Cortex of kidney (tissue), 1 donor: ENCODE measurements at places on chromosomes 13 and 19.

- DNase-seq = no peak
Observed at GRCh38 chr13:34933786-34934185, 8.3 kb upstream of the NBEA start.

DNA sequence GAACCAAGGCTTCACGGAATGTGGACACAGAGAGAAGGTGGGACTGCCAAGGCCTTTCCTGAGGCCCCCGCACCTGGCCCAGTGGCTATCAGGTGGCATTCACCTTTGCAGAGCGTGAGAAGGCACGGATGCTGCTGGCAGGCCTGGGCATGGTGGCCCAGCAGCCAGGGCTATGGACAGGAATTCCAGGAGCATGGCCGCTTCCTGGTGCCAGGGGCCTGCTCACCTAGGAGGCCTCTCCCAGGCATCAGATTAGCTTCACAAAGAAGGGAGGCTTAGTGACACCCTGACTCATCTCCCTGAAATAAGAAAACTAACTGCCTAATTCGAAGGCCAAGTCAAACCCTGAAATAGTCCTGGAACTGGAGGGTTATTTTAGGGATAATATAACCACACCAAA lies 155.8 kb downstream of the TEX29 start:
- no peak for DNase-seq

- no peak for DNase-seq
Observed at GRCh38 chr19:41799444-41800000, 3.1 kb downstream of the CEACAM3 start.

DNA sequence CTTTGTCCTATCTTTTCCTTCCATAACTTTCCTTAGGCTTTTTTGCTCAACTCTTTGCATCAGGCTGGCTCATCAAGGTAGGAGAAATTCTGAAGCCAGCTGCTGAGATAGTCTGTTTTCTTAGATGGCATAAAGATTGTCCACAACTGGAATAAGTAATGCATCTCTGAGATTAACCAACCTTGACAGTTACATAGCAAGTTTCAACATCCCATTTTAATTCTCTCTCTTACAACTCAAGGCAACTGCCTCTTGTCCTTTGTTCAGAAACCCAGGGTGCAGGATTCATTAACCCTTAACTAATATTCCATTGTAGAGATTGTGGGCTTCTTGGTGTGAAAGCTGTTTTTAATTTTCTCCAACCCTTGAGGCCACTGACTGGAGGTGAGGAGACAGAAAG lies 239.2 kb downstream of the LACC1 start:
- DNase-seq = no peak

GRCh38 chr13:110648848-110649421 lies 33.6 kb downstream of the NAXD start:
- no peak for DNase-seq

- no peak for DNase-seq
Observed at GRCh38 chr13:88074794-88075510, 403.8 kb downstream of the SLITRK5 start.

DNA sequence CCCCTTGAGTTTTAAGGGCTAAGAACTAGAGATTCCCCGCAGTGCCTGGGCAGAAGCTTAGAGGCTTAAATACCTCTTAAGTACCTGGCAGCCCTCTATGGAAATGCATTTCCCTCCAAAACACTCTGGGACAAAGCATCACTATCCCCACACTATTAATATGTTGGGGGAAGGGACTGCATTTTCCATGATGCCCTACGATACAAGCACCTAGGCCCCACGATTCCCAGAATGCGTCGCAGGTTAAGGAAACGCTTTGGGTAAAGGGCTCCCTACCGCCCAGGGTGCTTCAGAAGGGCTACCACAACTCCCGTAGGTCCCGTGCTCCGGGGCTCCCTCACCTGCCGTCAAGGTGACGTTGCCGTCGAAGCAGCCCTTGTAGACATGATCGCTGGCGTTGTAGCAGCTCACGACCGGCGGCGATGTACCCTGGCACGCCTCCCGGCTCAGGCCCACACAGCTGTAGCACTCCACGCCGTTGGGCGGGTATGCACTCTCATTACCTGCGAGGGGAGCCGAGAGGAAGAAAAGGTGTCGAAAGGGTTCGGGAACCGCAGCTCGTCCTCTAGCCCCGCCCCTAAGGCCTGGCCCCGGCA lies 2.5 kb downstream of the LYPD3 start:
- DNase-seq = no peak

DNA sequence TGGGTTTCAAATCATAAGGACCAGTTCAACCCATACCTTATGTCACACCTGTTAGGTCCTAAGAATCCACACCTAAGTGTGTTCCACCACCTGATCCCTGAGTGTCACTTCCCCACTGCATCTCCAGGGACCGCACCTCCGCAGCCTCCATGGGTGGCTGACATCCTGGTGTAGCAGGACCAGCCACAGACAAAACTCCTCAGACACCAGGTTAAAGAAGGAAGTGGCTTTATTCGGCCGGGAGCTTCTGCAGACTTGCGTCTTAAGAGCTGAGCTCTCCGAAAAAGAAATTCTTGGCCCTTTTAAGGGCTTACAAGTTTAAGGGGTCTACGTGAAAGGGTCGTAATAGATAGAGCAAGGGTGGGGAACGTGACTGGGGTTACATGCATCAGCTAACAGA lies 509.9 kb downstream of the MYO16 start:
- no peak for DNase-seq

DNA sequence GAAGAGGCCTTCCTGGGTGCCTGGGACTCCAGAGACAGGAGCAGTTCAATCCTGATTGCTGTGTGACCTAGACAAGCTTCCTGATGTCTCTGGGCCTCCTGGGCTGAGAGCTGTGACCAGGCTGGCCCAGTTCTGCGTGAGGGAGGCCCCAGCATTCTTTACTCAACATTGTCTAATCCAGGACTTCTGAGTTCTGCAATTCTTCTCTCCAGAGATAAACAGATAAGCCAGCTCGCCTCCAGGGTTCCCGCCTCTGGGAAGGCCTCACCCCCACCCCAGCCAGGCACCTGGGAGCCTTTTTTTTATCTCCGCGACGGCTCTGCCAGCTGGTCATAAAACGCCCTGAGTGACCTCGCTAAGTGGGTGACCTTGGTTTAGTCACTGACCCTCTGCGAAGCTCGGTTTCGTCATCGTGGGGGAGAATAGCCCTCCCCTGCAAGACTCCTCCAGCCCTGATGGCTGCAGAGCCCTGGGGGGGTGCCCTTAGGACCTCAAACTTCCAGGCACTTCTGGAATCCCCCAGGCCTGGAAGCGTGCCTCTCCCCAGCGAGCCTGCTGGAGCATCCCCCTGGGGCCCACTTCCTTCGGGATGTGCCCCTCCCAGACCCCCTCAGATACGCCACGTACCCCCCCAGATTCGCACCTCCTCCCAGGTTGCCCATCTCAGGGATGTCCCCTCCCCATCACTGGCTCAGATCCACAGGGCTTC lies 1.9 kb downstream of the SULT2B1 start:
- DNase-seq = no peak

GRCh38 chr13:112870737-112871287 lies 98.2 kb upstream of the MCF2L start:
- DNase-seq = no peak

DNA sequence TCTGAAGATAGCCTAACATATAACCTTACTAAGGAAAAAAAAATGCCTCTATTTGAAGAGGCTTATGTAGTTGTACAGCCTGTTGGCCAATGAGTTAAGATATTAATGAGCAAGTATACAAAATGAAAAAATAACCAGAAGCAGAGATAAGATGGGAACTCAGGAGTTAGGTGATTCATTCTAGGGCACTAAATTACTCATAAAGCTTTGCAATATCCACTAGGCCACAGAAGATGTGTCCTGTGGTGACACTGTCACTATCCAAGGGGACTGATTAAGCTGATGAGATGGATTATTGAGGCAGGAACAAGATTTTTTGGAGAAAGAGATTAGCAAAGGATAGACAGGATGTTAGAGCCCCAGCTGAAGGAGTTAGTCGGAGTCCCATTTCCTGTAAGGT lies 99.6 kb downstream of the LIG4 start:
- no peak for DNase-seq

DNA sequence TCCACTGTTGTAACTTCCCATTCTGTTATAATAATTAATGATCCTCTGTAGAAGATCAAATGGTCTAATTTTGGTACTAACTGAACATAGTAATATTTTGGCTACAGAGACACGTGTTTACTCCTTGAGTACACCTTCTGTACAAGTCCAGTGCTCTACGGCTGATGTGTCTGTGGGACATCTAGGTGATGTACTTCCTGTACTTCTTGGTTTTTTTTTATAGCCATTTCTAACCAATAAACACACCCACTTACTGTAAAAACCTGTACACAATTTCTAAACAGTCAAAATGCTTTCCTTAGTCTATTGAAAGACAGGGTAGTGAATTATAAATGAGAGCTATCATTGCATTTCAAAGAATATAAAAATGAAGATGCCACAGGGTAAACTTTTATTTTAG lies 118.7 kb downstream of the RNF17 start:
- DNase-seq = no peak

GRCh38 chr13:102869948-102870676 lies 24.3 kb downstream of the ERCC5 start:
- no peak for DNase-seq

DNA sequence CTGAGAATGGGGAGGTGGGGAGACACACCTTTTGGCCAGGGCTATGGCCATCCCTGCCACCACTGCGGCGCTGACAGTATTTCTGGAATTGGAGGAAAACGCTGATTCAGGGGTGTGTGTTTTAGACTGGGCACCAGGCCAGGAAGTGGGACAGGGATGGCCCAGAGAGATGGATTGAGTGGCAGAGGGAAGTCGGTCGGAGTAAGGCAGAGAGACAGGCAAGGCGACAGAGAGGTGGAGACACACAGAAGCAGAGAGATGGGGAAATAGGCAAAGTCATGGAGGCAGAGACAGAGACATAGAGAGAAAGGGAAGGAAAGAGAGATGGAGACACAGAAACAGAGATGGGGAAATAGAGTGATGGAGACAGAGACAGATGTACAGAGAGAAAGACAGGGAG lies 4.1 kb upstream of the C19orf81 start:
- no peak for DNase-seq

GRCh38 chr19:44957526-44957925 lies 2.3 kb downstream of the CLPTM1 start:
- DNase-seq = no peak

DNA sequence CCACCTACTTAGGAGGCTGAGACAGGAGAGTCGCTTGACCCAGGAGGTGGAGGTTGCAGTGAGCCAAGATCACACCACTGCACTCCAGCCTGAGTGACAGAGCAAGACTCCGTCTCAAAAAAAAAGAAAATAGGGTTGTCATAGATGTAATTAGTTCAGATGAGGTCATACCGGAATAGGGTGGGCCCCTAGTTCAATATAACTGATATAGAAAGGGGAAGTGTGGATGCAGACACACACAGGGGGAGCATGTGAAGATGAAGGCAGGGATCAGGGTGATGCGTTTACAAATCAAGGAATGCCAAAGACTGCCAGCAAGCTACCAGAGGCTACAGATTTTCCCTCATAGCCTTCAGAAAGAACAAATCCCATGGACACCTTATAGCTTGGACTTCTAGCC lies 24.3 kb upstream of the EEF1AKMT1 start:
- DNase-seq = no peak

- no peak for DNase-seq
Observed at GRCh38 chr13:89307278-89307677, 1636.1 kb downstream of the SLITRK5 start.

- DNase-seq = no peak
Observed at GRCh38 chr19:46308510-46308909, 11.7 kb downstream of the HIF3A start.

- DNase-seq = no peak
Observed at GRCh38 chr13:39364947-39365468, 238.0 kb downstream of the LHFPL6 start.

GRCh38 chr19:36488846-36489117 lies 579 bp downstream of the ZNF566 start:
- DNase-seq = no peak

DNA sequence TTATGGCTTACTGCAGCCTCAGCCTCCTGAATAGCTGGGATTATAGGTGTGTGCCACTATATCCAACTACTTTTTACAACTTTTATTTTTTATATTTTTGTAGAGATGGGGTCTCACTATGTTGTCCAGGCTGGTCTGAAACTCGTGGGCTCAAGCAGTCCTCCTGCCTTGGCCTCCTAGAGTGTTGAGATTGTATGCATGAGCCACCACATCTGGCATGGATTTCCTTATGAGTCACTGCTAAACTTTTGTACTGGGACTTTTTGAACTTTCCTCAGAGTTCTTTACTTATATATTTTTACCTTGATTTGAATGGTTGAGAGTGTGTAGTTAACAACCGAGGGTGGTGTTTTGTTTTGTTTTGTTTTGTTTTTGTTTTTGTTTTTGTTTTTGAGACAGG lies 33.4 kb downstream of the DNAJC3 start:
- no peak for DNase-seq

DNA sequence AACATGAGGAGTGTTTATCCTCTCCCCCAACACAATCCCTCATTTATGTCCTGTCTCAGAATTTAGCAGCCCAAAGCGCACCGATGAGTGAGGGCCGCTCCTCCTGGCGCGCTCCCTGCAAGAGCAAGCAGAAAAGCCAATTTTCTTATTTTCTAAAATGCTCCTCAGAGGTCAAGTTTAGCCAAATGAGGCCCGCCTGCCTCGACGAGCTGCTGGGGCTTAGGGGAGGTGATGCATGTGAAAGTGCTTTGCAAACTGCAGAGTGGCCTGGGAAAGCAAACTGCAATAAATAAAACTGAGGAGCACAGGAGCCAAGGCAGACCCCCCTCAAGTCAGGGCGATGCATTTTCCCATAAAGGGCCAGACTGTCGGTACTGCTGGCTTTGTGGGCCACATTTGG lies 29.0 kb downstream of the CAPS start:
- DNase-seq = no peak
